ENCODE measurements at places on chromosomes 12 and 14. TPM values are rescaled to one million over a fixed set of nuclear protein-coding genes. Genes with fewer than 3 reads are reported as not detected.

DNA sequence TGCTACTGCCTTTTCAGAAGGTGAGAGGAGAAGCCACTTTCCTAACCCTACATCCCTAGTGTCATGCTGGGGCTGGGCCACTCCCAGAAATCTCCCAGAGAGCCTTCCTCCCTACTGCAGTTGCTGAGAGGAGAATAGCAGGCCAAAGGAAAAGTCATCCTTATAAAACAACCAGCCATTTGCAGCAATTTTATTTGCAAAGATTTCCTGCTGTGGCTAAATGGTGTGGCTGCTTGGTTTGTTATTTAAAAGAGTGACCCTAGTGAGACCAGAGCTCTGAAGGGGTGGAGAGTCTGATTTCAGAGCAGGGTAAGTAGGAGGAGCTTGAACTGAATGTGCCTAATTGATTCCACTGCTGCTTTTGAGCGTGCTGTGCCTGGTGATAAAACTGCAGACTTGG, 232.0 kb downstream of the GRIN2B start:
- H3K4me1 ChIP-seq, result peaks cover 9% of the 10 kb centered on the region
- H3K36me3 ChIP-seq, result no peaks in the 10 kb centered on the region
- H3K4me3 ChIP-seq, result peak overlapping the region; percentile 60
- no peak overlapping the region for H3K27ac ChIP-seq
- H3K27me3 ChIP-seq, result peaks cover 4% of the 10 kb centered on the region
- DNase-seq, result peak; percentile 90

DNA sequence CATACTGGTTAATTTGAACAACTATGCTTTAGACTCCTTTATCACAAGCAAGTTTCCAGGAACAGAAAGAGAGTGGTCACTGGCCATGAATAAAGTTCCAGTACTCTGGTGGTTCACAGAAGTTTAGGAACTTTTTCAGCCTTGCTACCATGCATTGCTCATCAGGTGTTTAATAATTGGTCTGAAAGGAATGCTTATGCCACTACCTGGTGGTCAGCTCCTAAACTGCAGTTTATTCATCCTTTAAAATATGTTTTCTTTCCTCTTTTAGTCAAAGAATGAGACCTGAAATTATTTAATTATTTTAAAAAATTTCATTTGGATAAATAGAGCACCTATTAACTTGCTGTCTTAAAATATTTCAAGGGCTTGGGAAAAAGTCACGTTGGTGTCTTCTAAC, 260.1 kb upstream of the OR4E1 start:
- H3K27me3 ChIP-seq, result no peaks in the 10 kb centered on the region
- no peak overlapping the region for H3K27ac ChIP-seq
- H3K4me3 ChIP-seq, result no peak overlapping the region

DNA sequence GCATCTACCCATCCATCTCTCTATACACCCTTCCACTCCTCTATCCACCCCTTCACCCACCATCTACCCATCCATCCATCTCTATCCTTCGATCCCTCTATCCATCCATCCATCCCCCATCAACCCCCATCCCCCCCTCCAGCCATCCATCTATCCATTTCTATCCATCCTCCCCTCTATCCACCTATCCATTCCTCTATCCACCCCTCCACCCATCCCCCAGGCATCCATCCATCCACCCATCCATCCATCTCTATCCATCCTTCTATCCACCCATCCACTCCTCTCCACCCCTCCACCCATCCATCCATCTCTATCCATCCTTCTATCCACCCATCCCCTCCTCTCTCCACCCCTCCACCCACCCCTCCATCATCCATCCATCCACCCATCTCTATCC, 17.5 kb upstream of the GPR132 start:
- no peaks in the 10 kb centered on the region for H3K4me1 ChIP-seq
- peaks cover under 1% of the 10 kb centered on the region for H3K27me3 ChIP-seq
- H3K4me3 ChIP-seq, result no peak overlapping the region
- H3K27ac ChIP-seq, result no peak overlapping the region

GRCh38 chr12:112837629-112838197, 46.2 kb downstream of the RPH3A start:
- H3K27me3 ChIP-seq, result no peaks in the 10 kb centered on the region
- H3K4me1 ChIP-seq, result 0 out of 2 replicates have a peak, but pooled peaks cover 4% of the 10 kb centered on the region

- H3K4me3 ChIP-seq, result no peak overlapping the region
- no peaks in the 10 kb centered on the region for H3K27me3 ChIP-seq
- peaks cover 15% of the 10 kb centered on the region for H3K4me1 ChIP-seq
- no peaks in the 10 kb centered on the region for H3K36me3 ChIP-seq
- H3K27ac ChIP-seq, result no peak overlapping the region
Measured at GRCh38 chr12:6195665-6196535, 4.3 kb upstream of the CD9 start.

- no peak overlapping the region for H3K4me3 ChIP-seq
- no peaks in the 10 kb centered on the region for H3K36me3 ChIP-seq
- DNase-seq, result no peak
- H3K27ac ChIP-seq, result no peak overlapping the region
Measured at GRCh38 chr12:4996714-4997113, 47.0 kb upstream of the KCNA5 start.

DNA sequence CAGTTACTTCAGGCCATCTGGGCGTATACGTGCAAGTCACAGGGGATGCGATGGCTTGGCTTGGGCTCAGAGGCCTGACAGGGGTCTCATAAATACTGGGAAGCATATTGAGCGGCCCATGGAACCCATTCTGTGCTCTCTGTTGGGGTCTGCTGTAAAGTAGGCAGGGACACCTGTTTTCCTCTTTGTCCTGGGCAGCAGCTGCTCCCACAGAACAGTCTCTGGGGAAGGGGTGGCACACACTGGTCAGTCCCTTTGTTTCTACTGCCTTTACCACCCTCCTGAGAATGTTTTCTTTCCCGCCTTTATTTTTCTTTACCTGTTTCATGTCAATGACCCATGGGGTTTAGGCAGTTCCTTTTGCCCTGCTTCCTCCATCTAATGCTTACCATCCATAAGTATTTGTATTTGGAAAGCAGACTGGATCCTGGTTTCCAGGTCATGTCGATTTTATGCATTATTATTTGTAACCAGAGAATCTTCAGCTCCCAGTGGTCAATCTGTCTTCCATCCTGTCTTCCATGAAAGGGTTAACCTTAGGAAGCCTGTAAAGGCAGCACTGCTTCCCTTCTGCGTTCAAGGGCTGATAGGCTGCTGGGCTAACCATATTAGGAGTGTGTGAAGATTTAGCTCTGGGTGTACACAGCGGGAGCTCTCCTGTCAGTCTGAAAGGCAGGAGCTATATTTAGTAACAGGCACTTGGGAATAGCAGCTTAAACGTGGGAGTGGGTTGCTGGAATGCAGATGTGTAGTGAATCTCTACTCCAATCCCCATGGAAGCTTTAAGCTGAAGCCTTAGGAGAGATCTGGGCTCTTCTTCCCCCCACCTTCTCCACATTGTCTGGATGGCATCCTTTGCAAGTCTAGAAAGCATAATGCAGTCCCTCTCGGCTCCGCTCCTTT, 124.0 kb downstream of the DYRK2 start:
- H3K4me1 ChIP-seq, result no peaks in the 10 kb centered on the region
- peaks cover 6% of the 10 kb centered on the region for H3K36me3 ChIP-seq
- peak overlapping the region; percentile 71 for H3K4me3 ChIP-seq
- peak overlapping the region; percentile 22 for H3K27ac ChIP-seq
- peak; percentile 94 for DNase-seq

Gene CNPY2
- 221 TPM for total RNA-seq

Gene PTGDR
- not detected for total RNA-seq

Gene RABGGTA
- 25.6 TPM for total RNA-seq

Gene KRT6C
- not detected for total RNA-seq

All from H9 (cell line).